Regular cardiac myocyte (primary cell): ENCODE measurements at places on chromosomes 5 and 9. TPM values are rescaled to one million over a fixed set of nuclear protein-coding genes. Genes with fewer than 3 reads are reported as not detected.

Gene FRMPD1
- not detected in 2 replicates for total RNA-seq

Gene WNT8A
- total RNA-seq = not detected in 2 replicates

Gene ANKDD1B
- 0.19 and 0.56 TPM in 2 replicates for total RNA-seq

Gene INSL4
- not detected in 2 replicates for total RNA-seq

Gene SAPCD2
- total RNA-seq = 0.85 and 10.4 TPM in 2 replicates

Gene LYSMD3
- 18.6 and 31.6 TPM in 2 replicates for total RNA-seq

Gene KCTD16
- 2.3 and 4.2 TPM in 2 replicates for total RNA-seq
